ENCODE measurements at places on chromosomes 1 and 21.

DNA sequence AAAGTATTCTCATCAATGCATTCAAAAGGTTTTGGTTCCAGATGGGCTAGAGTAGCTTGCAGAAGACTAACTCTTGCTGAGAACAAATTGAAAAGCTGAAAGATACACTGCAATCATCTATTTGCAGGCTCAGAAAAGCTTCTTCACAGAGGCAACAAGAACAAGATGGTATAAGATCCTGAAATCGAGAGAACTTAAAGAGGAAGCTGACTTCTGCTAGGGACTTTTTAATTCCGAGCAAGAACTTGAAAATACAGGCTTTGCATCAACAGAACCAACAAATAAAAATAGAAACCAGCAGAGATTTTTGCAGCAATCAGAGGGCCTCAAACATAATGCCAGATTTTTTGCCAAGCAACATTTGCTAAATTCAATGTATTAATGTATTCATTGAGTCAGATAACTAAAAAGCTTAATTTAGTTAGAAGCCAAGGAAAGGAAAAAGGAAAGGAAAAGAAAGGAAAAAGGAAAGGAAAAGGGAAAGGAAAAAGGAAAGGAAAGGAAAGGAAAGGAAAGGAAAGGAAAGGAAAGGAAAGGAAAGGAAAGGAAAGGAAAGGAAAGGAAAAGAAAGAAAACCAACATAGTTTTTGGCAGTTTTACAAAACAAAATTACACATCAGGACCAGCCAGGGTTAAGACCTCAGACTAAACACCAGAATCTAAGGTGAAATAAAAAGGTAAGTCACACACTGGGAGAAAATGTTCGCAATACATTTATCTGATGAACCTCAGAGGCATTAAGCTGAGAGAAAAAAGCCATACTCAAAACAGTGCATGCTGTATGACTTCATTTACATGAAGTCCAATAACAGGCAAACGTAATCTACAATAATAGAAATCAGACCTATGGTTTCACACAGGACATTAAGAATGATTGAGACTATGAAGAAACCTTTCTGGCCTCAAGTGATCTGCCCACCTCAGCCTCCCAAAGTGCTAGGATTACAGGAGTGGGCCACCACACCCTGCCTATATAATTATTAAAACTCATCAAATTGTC is 42.6 kb downstream of the FAF1 start:
- DNase-seq = no peak

- no peak for DNase-seq
Observed at GRCh38 chr1:109827466-109827865, 63.7 kb upstream of the EPS8L3 start.

DNA sequence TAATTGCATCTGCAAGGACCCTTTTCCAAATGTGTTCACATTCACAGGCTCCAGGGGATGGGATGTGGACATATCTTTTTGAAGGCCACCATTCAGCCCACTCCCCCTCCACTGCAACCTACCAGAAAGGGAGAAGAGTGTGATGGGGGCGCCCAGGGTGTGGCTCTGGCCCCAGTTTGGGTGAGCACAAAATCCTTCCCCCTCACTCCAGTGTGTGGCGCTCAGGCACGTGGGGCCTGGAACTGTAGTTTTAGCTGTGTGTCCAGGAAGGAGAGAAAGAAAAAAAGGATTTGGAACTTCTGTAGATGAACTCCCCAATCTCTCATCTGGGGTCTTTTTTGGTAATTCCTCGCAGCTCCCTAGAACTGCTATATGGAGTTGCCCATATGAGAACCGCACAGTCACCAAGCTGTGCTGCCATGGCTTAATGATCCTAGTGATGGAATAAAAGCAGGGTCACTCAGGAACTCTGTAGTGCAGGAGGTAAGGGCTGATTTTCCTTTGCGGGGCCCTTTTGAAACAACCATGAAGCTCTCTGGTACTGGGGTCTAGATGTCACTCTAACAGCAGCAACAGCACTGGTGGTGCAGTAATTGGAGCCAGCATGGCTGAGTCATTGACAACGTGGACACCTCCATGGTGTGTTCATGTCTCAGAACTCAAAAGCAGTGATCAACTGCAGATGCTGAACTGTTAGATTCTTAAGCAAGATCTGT is 17.0 kb downstream of the AGT start:
- no peak for DNase-seq

DNA sequence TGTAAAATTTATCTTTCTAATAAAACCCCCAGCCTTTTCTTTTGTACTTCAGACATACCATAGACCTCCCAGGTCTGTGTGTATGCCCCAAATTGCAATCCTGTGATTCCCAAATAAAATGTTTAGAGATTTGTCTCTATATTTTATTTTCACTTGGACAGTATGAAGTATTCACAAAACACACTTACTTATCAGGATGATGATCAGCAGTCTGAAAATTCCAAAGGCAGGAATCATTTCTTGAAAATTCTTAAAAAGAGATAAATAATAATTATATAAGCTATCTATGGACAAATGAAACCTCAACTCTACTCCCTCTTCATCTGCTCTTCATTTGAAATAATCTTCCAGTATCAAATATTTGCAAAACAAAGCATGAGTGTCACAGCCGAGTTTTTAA is 11.6 kb upstream of the GJA9 start:
- DNase-seq = no peak

- DNase-seq = no peak
Observed at GRCh38 chr1:51623025-51623424, 6.1 kb downstream of the OSBPL9 start.

Data from stimulated activated CD4-positive, alpha-beta T cell treated with anti-CD3 and anti-CD28 coated beads, TNF-alpha, amount 100 ng/mL, for 48 hours (primary cell).